ENCODE measurements at places on chromosomes 1 and 21.

DNA sequence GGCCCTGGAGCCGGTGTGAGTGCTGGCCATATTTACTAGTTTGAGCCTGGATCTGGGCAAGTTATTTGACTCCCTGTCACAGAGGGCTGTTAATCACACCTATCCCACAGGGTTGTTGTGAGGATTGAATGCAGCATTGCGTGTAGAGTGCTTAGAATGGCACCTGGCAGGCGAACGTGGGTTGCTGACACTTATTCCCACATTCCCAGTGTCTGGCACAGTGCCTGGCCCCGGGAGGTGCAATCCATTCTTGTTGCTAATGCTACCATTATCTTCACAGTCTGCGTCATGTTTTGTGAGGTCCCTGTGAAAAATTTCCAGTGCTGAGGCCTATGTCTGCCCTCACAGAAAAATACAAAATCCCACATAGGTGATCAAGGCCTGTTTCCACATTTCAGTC, 66.1 kb downstream of the CD2 start:
- no peak for DNase-seq

GRCh38 chr1:24551960-24552571, 3.8 kb upstream of the NCMAP start:
- DNase-seq = no peak

DNA sequence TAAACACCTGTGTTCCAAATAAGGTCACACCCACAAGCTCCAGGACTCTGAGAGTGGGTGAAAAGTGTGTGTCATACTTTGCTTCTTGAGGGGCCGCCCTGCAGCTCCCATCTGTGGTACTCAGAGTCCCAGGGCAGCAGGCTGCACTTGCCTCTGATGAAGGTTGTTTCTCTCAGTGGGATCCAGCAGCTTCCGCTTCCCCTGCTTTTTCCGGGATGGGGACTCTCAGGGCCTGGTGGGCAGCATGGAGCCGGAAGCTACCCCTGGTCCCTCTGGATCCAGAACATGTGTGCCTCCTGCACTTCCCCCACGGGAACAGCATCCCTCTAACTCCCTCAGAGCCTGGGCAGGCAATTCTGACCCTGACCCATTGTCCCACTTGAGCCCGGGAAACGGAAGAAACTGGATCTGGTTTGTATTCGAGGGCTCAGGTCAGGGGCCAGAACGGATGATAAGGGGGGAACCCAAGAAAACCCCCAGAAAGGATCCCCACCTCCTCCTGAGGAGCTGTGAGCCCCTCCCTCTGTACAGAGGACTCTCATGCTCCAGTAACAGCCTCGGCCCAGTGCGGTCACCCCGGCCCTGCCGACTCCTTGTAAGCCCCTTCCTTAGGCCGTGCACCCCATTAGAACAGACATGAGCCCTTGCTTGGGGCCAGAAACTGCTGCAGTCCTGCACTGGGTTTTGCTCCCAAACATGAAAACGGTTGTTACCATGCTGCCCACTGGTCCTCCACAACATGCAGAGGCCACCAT, 189.5 kb upstream of the C1orf174 start:
- no peak for DNase-seq

DNA sequence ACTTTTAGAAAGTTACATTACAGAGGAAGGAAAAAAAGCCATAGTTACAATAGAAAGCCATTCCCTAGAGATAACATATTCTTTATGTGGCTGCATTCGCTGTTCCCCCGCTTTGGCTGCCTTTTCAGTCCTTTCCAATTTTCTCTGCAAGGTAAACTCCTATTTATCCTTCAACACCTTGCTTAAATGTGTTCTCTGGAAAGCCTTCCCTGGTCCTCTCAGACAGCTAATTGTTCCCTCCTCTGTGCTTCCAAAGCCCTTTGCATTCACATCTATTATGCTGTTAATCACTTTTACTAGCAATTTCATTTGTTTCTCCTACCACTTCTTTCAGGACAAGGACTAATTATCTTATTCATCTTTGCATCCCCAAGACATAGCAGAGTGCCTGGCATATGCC, 1.6 kb downstream of the PHC2 start:
- DNase-seq = no peak

DNA sequence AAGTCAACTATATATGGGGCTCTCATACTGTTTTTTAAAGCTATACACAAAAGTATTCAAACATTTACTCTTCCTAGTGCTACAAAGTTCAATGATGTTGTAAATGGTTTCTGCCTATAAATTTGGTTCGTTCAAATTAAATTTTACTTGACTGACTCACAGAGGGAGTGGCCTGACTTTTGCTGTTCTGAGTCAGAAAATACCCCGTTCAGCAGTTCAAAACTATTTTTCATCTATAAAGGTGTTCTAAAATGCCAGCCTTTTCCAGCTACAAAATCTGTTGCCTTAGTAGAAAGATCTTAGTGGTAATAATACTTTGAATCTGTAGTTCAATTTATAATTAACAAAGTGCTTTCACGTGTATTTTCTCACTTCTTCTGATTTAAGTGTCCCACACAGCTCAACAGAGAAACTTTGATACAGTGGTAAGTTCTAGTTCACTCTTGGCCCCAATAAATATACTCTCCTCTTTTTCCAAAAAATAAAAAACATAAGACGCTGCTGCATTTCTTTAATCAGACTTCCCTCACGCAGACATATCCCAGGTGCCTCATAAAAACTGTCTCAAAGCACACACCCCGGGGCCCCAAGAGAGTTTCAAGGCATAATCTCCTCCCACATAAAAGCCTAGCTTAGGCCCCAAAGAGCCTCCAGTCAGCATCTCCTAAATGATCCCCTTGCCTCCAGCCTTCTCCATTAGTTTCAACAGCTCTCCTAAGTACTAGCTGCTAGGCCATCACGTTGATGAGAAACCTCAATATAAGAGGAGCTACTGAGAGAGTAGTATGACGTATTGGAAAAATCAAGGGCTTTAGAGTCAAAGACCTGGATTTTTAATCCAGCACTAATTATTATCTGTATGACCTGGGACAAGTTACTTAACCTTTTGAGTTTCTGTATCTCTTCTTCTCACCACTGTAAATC, 3.2 kb downstream of the PTP4A2 start:
- peak; percentile 58 for DNase-seq

DNA sequence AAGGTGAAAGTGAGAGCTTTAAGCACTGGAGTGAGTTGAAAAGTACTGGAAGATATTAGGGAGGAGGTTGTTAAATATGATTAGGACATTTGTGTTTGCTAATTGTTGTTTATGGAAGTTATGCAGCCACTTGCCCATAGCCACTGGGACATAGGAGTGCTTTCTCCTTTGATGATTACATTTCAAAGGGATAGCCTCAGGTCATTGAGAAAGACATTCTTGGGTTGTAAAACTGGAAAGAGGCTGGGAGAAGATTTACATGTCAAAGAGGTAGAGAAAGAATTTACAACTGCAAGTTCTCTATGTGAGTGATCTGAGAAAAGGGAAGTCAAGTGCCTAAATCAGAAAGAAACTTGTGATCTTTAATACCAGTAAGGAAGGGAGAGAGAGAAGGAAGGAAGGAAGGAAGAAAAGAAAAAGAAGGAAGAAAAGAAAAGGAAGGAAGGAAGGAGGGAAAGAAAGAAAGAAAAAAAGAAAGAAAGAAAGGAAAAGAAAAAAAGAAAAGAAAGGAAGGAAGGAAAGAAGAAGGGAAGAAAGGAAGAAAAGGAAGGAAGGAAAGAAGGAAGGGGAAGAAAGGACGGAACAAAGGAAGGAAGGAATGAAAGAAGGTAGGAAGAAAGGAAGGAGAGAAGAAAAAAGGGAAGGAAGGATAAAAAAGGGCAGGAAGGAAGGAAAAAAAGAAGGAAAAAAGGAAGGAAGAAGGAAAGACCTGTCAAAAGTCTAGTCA, 284.6 kb upstream of the DPYD start:
- DNase-seq = no peak

DNA sequence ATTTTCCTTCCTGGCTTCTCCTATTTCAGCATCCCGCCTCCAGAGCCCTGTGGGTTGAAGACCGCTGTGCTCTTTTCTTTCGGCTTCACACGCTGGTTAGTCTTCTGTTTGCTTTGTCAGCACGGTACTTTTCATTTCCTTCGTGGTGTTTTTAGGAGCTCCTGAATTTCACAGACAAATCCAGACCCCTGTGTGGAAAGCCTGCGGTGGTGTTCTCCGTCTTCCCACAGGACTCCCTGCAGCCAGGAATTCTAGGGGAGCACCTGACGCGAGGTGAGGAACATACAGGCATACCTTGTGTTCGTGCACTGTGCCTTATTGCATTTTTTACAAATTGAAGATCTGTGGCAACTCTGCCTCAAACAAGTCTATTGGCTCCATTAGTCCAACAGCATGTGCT, 210.2 kb upstream of the MAP1LC3C start:
- no peak for DNase-seq

- no peak for DNase-seq
These were observed 239.3 kb upstream of the KCNK2 start for GRCh38 chr1:214843281-214843680.

GRCh38 chr1:152071123-152071522, 17.7 kb downstream of the TCHHL1 start:
- no peak for DNase-seq

DNA sequence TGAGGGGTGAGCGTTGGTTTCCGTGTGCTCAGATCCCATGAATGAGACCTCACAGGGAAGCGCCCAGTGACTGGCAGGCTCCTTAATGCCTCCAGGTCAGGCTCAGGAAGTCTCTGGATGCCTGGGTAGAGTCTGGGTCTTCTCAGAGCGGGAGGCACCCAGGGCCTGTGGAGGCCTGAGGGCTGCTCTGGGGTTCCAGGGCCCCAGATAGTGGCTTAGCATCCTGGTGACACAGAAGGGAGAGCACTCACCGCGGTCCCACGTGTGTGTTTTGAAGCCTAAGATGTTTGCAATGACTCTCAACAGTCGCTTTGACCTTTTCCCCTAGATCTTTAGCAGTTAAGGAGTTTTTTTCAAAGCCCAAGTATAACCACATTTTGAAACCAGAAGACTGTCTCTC, 25.0 kb downstream of the PRMT2 start:
- no peak for DNase-seq
